ENCODE measurements at places on chromosomes 3 and 15. TPM values are rescaled to one million over a fixed set of nuclear protein-coding genes. Genes with fewer than 3 reads are reported as not detected.

Gene CRTAP
- polyA plus RNA-seq: 213 TPM

GRCh38 chr15:82858932-82859331 is 49.5 kb downstream of the WHAMM start:
- DNase-seq: no peak

- DNase-seq: no peak
Measured at GRCh38 chr3:107328069-107328468, 49.2 kb upstream of the CCDC54 start.

- DNase-seq: no peak
Measured at GRCh38 chr15:83854950-83855707, 201.2 kb downstream of the ADAMTSL3 start.

Gene RNF111
- polyA plus RNA-seq: 20.9 TPM

Gene CDC25A
- polyA plus RNA-seq: 4.5 TPM

Gene KNG1
- polyA plus RNA-seq: not detected

Gene CCDC32
- polyA plus RNA-seq: 20.1 TPM

All from muscle of leg (tissue), 16 donors.